ENCODE measurements at places on chromosomes 2 and 18.

- no peak for DNase-seq
Observed at GRCh38 chr2:38552259-38552658, 50.5 kb downstream of the HNRNPLL start.

GRCh38 chr2:88060907-88061275 lies 5.3 kb upstream of the KRCC1 start:
- no peak for DNase-seq

DNA sequence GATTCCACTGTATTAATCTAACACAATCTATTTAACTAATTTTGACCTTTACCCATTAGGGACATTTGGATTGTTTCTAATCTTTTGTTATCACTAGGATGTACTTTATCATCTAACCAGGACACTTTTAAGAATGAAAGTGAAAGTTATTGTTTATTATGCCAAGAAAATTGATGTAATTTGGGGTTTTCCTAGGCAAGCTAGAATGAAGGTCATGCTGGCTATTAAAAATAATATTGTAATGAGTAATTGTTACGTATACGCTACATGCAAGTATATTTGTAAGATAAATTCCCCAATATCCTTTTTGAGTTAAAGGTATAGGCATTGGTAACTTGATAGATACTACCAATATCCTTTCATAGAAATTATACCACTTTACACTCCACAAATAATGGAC lies 74.6 kb downstream of the COL5A2 start:
- DNase-seq = no peak

- DNase-seq = no peak
Observed at GRCh38 chr2:10135296-10136089, 13.0 kb downstream of the RRM2 start.

DNA sequence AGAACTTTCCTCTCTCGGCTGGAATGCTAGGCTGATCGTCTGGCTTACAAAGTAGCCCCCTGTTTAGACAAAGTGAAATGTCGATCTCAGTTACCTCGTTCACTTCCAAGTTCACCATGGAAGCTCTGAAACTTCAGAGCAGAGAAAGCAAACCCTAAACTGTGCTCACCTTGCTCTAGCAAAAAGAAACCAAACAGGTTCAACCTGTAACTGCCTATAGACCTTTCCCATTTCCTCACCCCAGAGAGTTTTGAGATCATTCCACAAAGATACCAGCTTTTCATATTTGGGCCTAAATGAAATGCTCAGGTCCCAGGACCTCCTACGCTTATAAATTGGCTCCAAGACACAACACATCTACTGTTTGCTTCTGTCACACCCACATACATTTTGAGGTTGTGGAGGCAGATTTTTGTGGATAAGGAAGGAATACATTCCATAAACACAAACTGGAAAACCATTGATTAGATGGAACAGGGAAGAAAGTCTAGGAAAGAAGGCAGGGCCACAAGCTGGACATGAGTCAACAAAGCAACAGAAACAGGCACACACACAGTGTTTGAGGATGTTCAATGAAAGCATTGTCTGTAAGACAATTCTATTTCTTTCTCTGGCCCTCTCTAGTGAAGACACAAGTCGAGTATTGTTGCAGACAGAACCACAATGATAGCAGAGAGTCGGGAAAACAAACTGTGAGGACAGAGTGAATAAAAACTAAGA lies 52.8 kb upstream of the TGIF1 start:
- no peak for DNase-seq

DNA sequence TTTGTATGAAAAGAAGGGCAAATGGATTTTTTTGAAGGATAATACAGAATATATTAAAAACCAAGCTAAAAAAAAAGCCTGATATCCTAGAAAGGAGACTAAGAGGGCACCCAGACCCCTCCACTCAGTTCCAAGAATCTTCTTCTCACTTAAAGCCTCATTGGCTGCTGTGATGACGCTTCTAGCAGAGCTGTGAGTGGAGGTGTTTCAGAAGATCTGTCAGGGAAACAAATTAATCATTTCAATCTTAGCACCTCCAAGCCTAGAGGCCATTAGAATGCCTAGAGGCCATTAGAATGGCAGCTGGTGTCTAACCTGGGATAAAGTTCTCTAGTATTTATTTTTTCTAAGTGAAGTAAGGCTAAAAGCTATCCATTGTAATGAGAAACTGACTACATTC lies 164.2 kb upstream of the TMEM200C start:
- no peak for DNase-seq

- DNase-seq = no peak
Observed at GRCh38 chr2:222013889-222014288, 284.9 kb downstream of the PAX3 start.

GRCh38 chr2:151085181-151085611 lies 176.5 kb downstream of the RBM43 start:
- DNase-seq = no peak

- no peak for DNase-seq
Observed at GRCh38 chr2:147001061-147001460, 843.8 kb upstream of the ACVR2A start.

DNA sequence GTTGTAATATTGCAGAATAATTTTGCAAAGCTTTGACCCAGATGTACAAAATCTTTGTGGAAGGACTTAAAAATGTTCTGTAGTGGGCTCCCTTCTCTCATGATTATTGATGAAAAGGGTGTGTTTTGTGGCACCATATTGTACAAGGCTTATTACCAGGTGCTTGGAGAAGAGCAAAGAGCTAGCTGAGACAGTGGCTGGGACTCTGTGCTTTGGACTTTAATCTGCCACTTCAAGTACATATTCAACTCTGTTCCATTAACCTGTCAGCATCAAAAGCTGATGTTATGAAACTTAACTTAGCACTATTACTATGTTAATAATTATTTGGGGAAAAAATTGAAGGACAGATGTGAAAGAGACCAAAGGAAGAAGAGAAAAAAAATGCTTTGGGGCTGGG lies 31.0 kb downstream of the CCDC195 start:
- DNase-seq = no peak

- no peak for DNase-seq
Observed at GRCh38 chr2:101710471-101711318, 13.2 kb downstream of the MAP4K4 start.

DNA sequence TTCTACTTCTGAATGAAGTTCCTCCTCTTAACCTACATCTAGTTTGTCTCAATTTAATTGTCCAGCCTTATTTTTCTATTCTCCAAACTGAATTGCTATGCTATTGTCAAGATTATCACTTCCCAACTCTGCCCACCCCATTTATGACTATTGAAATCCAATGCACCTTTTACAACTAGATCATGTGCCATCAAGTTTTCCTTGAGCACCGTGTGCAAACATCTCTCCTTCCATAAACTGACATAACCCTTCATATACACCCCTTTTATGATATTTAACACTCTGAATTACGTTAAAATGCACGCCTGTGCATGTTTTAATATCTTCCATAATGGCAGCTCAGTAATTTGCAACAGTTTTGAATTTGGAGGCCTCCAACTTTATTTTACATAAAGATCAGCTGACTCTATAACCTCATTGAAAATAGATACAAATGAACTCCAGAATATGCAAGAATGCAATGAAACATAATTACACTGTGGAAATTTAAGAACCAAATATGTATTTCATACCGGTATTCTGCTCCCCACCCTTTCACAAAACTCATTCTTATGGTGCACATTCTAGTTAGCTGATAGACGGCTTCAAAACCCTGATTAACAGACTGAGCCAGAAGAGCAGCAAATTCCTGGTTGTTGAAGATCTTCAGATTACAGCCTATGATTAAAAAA lies 85.5 kb downstream of the SMAD2 start:
- no peak for DNase-seq

- DNase-seq = no peak
Observed at GRCh38 chr2:8918412-8918811, 81.0 kb upstream of the KIDINS220 start.

GRCh38 chr18:49177812-49178211 lies 227.0 kb upstream of the SMAD7 start:
- no peak for DNase-seq

DNA sequence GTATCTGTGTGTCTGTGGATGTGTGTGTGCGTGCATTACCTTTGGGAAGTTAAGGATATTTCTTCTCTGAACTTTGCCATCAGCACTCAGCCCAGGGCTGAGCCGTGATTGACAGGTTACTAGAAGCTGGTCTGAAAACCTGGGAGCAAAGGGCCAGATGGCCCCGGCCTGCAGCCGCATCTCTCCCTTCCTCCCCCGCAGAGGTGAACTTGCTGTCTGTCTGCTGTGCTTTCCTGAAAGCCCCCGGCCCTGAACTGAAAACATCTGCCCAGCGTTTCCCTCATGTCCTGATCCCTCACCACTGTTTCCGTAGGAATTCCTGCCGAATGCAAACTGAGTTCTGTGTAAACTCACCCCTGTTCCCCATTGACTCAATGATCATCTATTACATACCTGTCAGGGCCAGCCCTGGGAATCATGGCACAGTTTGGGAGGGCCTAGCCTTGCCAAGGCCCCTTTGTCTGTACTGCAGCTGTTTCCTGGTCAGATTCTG lies 45.8 kb downstream of the MYCN start:
- no peak for DNase-seq

DNA sequence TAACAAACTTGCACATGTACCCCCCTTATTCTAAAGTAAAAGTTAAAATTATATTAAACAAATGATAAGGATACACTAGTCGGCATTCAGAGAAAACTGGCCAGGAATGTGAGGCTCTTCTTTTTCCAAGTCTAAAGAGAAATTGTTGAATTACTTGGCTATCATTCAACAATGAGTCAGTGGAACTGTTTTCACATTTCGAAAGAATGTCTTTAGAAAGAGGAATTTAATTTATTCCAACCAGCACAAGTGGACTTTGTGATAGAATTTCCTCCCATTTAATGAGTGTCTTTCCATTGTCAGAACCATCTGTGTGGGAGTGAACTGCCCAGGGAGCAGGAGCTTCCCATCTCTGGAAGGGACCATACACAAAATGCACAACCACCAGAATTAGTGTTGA lies 792.2 kb downstream of the EPHA4 start:
- no peak for DNase-seq

GRCh38 chr18:32460171-32460731 lies 10.4 kb downstream of the GAREM1 start:
- DNase-seq = no peak

DNA sequence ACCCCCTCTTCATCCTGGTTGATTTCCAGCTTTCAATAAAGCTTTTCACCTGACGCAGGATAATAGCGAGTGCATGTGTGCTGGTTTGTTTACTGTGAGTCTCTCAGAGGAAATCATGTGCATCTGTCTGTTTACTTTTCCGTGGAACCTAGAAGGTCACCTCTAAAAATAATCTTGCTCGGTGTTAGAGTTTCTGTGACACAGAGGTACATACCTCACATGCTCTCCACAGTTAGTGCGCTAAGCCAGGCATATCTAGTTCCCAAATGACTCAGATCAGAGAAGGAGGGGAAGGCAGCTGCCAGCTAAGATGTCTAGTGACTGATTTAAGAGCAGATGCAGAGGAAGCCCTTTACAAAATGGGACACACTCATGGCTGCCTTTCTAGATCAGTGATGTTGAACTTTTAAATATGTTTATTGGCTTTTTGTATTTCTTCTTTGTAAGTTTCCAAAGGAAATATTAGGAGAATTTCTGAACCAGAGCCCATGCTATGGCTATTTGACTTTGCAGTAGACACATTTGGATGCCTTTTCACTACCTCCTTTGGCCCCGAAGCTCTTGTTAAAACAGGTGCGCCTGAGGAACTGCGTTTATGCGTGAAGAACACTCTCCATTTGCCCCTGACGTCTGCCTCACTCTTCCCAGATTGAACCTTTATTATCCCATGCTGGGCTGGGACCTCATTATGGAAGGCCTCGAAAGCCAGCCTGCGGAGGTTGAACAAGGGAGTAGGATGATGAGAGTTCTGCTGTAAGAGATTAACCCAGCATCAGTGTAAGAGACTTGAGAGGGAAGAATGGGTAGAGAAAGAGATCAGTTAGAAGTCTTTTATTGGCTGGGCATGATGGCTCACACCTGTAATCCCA lies 145.6 kb downstream of the FAM161A start:
- no peak for DNase-seq

- no peak for DNase-seq
Observed at GRCh38 chr2:159497256-159497655, 119.1 kb downstream of the BAZ2B start.

- no peak for DNase-seq
Observed at GRCh38 chr2:128599700-128600099, 281.0 kb upstream of the HS6ST1 start.

Measured in activated T-cell treated with anti-CD3 and anti-CD28 coated beads for 4 hours (primary cell).